Left ventricle myocardium superior (tissue), 1 donor: ENCODE measurements at places on chromosomes 2 and 18.

- peak; percentile 26 for DNase-seq
Measured at GRCh38 chr2:9797681-9798556, 45.4 kb upstream of the TAF1B start.

DNA sequence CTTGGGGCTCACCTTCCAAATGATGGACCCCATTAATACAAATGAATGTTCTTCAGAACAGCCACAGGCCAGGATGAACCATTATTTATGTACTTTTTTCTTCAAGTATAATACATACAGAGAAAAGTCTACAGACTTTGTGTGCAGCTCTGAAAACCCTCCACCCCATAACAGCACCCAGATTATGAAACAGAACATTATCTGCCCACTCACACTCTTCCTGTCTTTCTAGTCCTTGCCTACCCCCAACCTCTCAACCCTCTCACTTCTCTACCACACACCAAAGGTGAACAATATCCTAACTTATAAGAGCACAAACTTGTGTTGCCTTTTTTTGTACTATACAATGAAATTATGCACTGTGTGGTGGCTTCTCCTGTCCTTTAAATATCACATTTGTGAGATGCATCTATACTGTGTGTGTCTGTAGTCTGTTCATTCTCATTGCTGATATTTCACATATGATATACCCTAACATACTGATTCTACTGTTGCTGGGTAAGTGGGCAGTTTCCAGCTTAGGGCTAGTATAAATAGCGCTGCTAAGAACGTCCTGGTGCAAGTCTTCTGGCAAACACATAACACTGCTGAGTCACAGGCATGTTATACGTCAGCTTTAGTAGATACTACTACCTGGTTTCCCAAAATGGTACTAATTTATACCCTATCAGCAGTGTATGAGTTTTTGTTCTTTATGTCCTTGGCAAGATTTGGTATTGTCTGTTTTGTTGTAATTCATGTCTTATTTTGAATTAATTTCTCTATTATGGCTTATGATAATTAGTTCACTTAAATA, 1.0 kb upstream of the NPHP1 start:
- DNase-seq: no peak

- no peak for DNase-seq
Measured at GRCh38 chr18:44625386-44625785, 55.3 kb upstream of the SETBP1 start.

GRCh38 chr2:127094509-127095366, 12.2 kb downstream of the BIN1 start:
- peak; percentile 70 for DNase-seq

- no peak for DNase-seq
Measured at GRCh38 chr2:230893338-230893737, 28.6 kb downstream of the ITM2C start.

DNA sequence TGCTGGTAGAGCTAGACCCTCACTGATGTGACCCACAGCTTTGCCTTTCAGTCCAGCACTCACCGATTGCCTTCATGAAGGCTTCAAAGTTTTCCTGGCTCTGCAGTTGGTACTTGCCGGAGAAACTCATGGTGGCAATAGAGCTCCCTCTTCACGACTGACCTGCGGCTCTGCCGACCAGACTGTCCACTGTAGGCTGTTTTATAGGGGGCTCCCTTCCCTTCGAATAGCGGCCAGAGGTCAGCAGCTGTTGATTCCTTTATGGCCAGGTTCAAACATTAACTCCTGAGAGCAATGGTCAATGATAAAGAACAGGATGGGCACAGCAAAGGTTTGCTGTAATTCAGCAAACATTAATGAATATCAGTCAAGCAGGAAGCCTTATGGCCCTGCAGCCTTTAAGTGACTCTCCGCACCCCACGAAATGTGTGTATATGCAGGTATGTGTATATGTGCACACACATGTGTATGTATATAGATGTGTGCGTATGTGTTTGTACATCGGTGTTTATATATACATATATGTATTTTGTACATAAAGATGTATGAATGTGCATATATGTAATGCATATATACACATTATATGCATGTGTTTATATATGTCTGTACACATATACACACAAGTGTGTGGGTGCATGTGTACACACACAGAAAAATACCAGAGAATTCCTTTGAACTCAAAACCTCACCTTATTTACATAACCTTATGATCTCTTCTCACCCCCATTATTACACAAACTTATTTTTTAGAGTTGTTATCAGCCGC, at the start of gene FABP1:
Gene FABP1 (minus strand): TSS at position 175 of the 766 bp plus-strand sequence. CDS start 45 bp downstream, at position 130.
- no peak for DNase-seq
